ENCODE measurements at places on chromosomes 12 and 14.

- peak; percentile 38 for DNase-seq
Observed at GRCh38 chr12:32454075-32454474, 54.7 kb downstream of the FGD4 start.

DNA sequence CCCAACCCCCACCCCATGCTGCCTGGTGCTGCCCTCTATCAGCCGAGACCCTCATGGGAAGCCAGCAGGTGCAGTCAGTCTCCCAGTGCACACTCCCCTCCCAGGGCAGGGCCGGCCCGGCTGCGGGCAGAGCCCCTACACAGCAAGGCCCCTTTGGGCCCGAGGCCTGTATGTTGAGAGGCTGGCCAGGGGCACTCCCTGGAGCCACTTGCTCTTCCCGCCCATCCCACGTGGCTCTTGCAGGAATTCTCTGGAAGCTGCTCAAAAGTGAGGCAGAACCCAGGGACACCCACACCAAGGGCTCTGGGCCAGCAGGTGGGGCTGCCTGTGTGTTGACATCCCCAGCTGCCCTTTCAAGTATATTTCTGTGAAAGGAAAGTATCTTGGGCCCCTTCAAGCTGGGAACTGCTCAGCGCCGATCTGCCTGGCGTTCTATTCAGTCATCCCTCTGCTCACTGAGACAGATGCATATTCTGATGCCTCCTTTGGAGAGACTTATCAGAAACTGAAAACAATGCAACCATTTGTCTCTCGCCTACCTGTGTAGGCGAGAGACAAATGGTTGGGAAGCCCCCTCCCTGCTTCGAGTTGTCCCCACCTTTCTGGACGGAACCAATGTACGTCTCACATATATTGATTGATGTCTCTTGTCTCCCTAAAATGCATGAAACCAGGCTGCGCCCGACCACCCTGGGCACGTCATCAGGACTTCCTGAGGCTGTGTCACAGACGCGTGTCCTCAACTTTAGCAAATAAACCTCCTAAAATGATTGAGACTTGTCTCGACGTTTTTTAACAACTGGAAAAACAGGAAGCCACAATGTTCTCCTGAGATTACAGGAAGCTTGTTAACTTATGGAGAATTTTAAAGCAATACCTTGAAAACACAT is 6.0 kb downstream of the GPR132 start:
- no peak for DNase-seq

- DNase-seq, result no peak
Observed at GRCh38 chr12:3273409-3273853, 196.3 kb downstream of the TSPAN9 start.

GRCh38 chr14:52998376-52999015 is 47.6 kb upstream of the FERMT2 start:
- peak; percentile 77 for DNase-seq

DNA sequence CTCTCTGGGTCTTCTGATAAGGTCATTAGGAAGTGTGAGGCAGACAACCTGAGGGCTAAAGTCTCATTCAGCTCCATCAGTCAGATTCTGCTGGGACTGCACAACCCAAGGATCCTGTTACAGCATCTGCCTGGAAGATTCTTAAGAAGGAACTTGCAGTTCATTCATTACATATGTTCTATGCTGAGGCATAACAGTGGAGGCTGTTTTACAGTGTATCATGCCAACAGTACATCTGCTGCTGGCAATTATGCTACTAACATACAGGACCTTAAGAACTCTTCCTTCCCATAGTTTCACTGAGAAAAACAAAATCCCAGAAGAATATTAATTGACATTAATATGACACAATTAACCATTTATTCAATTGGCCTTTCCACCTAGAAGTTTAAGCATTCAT is 968.6 kb downstream of the DIO2 start:
- DNase-seq, result no peak

DNA sequence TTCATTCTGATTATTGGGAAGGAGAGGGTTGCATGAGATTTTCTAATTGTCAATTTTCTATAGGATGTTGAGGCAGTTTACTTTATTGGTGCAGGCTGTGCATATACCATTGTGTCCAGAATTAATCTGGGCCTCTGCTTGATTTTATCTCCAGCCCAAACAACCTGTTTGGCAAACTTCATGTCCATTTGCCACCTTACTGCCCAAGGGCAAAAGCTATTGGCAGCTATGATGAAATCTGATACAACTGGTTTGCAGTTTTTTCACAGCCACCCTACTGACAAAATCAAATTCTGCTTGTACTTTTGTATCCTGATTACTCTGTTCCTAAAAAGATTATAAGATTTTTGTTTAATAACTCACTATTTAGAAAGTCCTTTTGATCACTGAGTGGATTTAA is 789.2 kb upstream of the FBXO33 start:
- no peak for DNase-seq

DNA sequence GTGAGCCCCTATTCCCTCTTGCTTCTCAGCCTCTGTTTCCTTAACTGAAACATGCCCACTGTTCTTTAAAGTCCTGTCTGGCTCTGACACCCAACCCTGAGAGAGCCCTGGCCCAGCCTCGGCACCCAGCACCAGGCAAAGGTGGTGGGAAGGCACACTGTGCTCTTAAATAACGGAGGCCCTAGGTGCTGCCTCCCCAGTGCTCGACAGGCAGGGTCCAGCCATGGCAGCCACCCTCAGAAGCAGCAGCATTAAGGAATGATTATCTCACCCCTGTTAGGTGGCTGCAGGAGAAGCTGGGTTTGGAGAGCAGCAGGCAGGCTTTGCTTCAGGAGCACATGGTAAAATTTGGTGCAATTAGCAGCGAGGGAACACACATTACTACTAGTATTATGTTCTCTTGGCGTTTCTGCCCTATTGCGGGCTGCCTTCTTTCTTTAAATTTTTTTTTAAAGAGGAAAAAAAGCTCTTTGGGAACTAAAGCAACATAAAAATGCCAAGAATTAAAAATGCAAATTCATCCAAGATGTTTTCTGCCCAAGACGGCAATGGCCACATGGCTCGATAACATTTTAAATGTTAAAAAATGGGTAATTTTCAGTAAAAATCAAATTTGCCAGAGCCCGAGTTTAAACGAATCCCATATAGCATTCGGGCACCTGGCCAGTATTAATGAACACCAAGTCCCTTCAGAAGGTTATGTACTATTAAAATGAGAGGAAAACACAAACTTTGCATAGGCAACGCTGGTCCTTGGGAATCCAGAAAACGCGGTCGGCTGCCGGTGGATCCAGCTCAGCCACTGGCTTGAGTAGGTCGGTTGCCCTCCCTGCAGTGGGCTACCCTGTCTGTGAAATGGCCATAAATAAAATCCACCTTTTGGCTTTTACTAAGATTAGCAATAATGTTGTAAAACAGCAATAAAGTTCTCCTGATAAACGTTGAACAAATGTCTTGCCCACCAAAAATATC is 152.2 kb downstream of the BCL11B start:
- no peak for DNase-seq

GRCh38 chr14:60758885-60759284 is 24.3 kb downstream of the MNAT1 start:
- DNase-seq, result no peak

DNA sequence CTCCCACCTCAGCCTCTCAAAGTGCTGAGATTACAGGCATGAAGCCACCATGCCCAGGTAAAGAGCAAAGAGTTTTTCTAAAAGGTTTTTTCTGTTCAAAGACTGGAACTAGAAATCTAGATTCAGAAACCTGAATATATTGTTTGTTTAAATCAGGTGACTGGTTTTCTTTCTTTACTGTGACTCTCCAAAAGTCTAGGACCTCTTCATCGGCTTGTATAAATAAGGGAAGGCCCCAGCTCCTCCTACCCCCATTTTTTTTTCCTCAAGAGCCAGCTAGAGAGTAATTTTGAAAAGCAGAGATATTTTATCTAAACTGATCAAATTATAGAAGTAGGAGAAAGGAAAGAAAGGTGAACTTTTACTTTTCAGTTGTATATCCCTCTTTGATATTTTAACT is 48.0 kb downstream of the TMEM116 start:
- DNase-seq, result no peak

Data from fibroblast of the conjunctiva (primary cell).